ENCODE measurements at places on chromosomes 6 and 20.

DNA sequence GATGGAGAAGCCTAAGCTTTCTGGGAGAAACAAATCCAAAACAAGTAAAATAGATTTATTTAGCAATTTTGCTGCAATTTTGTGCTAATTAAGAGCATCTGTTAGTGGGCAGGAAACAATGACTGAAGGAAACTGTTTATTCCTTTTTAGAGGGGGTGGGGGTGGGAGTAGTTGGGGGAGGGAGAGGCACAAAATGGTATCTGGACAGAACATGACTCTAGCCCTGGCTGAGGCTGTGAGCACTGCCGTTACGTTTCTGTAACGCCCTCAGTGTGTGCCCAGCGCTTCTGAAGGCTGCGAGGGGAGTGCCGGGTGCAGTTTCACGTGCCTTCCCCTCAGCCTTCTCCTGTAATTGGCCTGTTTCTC is 28.8 kb downstream of the METTL24 start:
- DNase-seq: no peak

DNA sequence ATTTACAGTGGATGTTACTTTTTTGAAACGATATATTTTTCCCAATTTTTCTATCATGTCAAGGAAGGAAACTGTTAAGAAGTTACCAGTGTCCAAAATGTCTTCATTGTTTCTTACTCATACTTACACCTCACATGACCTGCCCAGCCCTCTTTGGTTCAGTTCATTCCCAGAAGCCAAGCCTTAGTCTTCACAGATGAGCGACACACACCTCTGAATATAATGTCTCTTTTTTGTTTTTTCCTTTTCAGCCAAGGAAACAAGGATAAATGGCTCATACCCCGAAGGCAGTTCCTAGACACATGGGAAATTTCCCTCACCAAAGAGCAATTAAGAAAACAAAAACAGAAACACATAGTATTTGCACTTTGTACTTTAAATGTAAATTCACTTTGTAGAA is 225.2 kb downstream of the SMOC2 start:
- no peak for DNase-seq

GRCh38 chr20:23289249-23289648 is 61.3 kb upstream of the NXT1 start:
- no peak for DNase-seq

GRCh38 chr6:72552938-72553337 is 68.9 kb upstream of the KCNQ5 start:
- no peak for DNase-seq

GRCh38 chr6:131761762-131762067 is 46.1 kb upstream of the ENPP1 start:
- DNase-seq: no peak

GRCh38 chr6:40505191-40505810 is 81.9 kb downstream of the LRFN2 start:
- no peak for DNase-seq

DNA sequence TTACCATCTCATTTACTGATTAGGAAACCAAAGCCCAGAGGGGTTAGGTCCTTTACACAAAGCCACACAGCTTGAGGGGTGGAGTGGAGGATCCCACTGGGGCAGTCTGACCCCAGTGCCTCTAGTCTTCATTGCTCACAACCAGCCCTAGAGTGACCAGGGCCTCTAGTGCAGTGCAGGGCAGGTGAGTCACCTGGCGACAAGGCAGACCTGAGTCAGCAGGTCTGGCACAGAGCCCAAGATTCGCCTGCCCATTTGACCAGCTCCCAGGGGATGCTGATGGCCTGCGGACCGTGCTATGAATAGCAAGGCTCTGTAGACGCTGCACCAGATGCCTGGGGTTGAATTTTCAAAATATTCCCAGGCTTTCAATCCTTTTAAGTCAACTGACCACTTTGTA is 29.9 kb downstream of the CDH26 start:
- no peak for DNase-seq

DNA sequence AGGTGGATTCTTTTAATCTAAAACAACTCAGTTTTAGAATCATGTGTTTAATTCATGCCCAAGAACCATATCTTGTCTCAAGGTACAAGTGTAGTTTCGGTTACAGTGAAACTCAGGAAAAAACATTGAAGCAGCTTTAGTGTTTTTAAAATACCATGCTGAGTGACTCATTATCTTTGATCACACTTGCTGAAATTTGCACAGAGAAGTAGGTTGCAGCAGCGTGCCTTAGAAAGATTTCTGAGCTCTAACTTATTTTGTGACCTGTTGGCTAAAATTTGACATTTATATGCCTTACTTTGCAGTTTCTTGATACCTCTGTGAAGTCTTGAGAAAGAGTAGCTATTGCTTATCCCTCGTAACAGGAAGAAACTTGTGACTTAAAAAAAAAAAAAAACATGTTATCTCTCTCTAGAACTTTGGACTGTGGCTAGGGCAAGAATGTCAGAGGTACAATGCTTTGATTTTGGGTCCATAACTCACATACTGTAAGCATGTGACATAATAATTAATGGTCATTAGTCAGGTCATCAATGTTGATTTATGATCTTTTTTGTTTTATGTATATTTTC is 34.5 kb upstream of the FUCA2 start:
- no peak for DNase-seq

- no peak for DNase-seq
Measured at GRCh38 chr6:9140951-9141460, 705.7 kb upstream of the SLC35B3 start.

DNA sequence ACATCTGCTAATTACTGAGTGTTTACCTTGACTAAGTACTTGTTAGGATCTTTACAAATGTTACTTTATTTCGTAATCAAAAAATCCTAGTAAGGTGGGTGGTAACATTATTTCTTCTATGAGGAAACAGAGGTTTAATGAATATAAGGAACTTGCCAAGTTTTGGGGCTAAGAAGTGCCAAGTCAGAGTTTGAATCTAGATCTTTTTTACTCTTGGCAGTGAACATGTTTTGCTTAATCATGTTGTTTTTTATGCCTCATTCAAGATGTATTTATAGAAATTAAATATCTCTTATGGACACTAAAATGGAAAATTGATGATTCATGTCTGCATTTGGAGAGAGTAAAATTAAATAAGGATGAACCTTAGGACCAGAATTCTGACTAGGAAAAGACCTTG is 393.7 kb downstream of the UTRN start:
- DNase-seq: no peak

GRCh38 chr6:16928387-16928786 is 167.1 kb upstream of the ATXN1 start:
- DNase-seq: no peak

GRCh38 chr6:110337486-110337885 is 20.7 kb downstream of the METTL24 start:
- no peak for DNase-seq

- DNase-seq: no peak
Measured at GRCh38 chr6:125780540-125781313, 10.0 kb upstream of the NCOA7 start.

DNA sequence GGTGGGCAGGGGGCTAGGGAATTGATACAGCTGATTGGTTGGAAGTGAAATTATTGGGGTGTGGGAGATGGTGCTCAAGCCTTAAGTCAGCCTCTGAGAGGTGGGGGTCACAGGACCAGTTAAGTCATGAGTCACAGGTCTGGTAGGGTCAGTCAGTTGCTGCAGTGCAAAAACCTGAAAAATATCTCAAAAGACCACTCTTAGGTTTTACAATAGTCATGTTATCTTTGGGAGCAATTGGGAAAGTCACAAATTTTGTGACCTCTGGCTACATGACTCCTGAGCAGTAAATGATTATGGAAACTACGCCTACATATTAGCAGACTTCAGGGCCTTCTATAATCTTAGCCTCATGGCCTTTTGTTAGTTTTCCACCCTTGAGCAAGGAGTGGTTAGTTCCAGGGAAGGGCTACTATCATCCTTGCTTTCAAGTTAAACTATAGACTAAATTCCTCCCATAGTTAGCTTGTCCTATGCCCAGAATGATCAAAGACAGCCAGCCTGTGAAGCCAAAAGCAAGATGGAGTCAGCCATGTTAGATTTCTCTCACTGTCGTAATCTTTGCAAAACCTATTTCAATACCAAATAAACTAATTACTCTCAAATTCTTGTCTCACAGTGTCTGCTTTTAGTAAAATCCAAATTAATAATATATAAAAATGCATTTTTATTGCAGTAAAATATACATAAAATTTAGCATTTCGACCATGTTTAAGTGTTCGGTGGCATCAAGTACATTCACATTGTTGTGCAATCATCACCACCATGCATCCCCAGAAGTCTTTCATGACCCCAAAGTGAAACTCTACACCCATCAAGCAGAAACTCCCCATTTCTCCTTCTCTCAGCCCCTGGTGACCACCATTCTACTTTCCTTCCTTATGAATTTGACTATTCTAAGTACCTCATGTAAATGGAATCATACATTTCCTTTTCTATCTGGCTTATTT is 60.9 kb upstream of the CD2AP start:
- DNase-seq: no peak

DNA sequence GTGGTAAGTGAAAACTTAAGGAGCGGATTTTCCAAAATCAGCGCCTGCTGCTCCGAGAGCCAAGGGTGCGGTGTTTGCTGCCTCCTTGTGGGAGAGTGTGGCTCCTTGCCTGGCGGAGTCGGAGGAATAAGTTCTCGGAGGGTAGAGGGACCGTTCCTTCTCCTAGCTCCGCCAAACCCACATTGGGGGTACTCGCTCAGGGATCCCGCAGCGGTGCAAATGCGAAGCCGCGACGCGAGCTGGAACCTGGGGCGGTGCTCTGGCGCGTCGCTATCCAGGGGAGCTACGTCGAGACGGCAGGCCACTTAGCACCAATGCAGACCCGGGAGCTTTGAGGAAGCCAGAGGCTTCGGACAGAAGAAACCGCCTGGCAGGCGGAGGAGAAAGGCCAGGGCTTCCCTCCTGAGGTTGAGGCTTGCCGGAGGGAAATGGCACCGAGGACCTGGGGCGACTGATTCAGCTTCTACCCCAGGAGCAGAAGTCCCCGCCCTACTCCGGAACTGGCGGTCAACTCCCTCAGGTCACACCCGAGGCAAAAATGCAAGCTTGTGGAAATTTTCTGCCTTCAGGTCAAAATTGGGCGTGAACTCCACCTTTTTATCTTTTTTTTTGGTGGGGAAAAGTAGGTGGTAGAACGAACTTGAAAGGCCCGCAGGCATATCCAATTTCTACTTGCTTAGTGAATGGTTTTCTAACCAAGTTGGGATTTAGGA is 5.7 kb upstream of the DDX43 start:
- no peak for DNase-seq

GRCh38 chr6:110201151-110201884 is 21.1 kb downstream of the CDC40 start:
- DNase-seq: no peak

GRCh38 chr6:51753635-51754034 is 333.8 kb downstream of the PKHD1 start:
- no peak for DNase-seq

GRCh38 chr6:27056615-27057014 is 190.9 kb upstream of the PRSS16 start:
- no peak for DNase-seq

GRCh38 chr20:9392892-9393857 is 121.2 kb upstream of the LAMP5 start:
- no peak for DNase-seq

DNA sequence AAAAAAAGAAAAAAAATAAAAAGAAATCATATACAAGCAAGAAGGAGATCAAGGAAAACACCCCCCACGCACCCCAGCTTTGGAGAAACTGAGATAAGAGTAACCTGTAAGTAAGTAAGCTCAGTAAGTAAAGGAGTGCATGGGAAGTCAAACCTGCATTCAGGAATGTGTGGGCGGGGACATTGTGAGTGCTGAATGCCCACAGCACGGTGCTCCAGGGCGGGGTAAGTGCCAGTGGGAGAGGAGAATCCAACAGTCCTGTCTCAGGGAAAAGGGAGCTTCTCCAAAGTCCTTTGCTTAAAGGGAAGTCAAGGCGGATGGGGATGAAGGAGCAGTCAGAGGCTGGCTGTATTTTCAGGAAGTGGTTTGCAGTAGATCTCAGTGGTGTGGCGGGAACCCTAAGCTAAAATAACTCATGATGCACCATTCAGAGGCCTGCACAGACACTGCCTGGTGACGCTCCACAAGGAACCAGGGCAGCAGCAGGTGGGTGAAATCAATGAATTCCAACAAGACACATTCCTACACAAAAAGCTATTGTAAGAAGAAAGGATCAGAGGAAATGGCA is 368.0 kb downstream of the QKI start:
- DNase-seq: no peak

- no peak for DNase-seq
Measured at GRCh38 chr6:31010393-31011060, at the start of gene MUC22. TSS of gene MUC22 (plus strand) at chr6:31010474. CDS start at chr6:31010707, 233 bp downstream.

DNA sequence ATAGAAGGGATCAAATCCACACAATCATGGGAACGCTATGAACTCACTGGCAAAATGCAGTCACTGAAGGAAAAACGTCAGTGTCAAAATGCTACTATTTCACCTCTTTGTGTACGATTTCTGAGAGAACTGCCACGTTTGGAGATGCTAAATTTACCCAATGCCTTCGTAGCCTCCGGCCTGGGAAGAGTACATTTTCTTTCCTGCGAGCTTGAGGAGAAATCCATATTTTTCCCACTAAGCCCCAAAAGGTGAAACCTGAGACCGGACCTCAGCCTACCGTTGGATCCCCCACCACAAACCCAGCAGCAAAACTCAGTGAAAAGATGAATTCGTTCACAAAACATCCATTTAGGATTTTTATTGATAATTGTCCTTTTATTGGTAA is 131.7 kb downstream of the GPX5 start:
- no peak for DNase-seq

DNA sequence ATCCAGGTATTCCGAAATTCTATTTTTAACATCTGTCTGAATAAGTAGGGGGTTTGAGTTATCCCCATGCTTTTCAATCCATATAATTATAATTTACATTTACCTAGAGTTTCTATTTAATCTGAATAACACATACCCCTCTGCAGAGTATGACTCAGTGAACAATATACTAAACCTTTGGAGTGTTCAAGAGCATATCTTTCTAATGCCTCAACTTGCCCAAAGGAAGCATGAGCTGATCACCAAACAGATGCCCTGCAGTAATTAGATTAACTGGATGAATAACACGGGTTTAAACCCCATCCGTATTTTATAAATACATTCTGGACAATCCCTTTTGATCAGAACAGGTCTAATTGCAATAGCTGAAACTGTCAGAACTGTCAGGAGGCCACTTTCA is 897.1 kb downstream of the TFAP2A start:
- no peak for DNase-seq

GRCh38 chr6:80940571-80940970 is 811.9 kb downstream of the TENT5A start:
- DNase-seq: no peak

DNA sequence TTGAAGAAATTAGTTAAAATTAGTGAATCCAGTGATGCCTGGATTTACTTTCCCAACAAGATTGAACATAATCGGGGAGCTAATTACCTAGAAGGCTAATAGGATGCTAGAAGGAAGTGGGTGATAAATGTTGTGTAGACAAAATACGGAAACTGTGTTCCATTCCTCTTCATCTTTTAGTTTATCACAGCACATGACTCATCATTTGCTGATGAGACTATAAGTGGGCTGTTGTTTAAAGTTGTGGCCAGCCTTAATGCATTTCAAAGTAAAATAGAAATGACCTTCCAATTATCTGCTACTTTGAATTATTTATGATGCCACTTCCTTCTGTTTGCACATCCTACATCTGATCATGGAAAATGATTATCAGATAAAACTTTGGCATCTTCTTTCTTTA is 43.4 kb downstream of the OGFRL1 start:
- DNase-seq: no peak
